ENCODE measurements at places on chromosomes 7 and 10. TPM values are rescaled to one million over a fixed set of nuclear protein-coding genes. Genes with fewer than 3 reads are reported as not detected.
A peak's percentile ranks its signal among the peaks of the same experiment; 100 is the strongest.

Gene ZNF117
- total RNA-seq, result 8.2 TPM

Gene LHPP
- total RNA-seq, result 5.9 TPM

Gene LBX1
- total RNA-seq, result not detected

Gene STOX1
- 2.4 TPM for total RNA-seq

Gene VIM
- total RNA-seq, result 1,489 TPM

Gene MPP7
- total RNA-seq, result 1.5 TPM

Gene CYP3A4
- total RNA-seq, result not detected

DNA sequence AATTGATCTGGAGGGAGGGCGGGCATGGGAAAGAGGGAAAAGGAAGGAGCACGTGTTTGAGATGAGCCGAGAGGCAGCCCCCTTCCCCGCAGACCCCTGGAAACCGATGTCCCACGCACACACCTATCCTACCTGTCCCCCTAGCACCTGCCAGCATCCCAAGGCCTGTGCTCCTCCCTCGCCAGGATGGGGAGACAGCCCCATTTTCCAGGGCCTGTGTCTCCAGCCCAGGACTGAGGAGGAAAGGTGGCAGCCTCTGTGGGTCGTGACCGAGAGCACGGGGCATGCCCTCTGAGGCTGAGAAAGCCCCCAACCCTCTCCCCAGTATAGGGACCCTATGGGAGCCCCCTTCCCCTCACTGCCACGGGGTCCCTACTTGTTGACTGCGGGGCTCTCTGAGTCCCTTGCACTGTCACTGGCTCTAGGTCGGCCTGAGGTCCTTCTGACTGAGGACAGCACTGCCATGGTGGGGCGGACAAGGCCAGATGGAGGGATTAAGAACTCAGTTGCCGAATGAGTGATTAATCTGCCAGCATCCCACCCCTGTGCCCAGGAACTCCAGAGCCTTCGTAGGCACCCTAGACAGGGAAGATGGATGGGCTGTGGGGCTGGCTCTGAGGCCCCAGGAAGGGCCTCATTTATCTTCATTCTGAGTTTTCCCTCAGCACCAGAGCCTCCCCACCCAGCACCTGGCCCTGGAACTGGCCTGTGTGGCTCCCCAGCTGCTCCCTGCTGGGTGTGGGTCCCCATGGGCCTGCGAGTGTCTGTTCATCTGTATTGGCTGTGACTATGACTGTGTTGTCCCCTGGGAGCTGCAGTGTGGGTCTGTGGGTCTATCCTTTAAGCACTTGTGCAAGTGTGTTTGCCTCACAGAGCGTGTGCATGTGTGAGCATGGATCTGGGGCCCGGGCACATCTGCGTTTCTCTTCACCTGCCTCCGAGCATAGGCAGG is 26.0 kb downstream of the CRHR2 start:
- no peak for DNase-seq

- DNase-seq, result peak; percentile 62
Measured at GRCh38 chr10:119734396-119735332, 8.8 kb downstream of the INPP5F start.

DNA sequence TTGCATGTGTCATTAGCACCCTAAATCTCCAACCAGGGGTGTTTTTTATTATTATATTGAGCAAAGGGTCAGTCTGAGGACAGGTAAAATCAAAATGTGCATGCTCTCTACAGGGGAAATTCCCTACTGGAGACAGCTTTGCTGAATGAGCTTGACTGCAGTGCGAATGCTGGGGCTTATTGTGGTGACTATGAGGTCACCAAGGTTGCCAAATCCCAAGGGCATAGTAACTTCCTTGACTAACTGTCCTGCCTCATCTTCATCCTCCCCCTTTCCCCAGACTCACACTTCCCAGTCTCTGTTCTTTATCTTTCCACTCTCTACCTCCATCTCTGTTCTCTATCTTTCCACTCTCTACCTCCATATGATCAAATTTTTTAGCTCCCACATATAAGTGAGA is 22.9 kb upstream of the AOC1 start:
- DNase-seq, result no peak

DNA sequence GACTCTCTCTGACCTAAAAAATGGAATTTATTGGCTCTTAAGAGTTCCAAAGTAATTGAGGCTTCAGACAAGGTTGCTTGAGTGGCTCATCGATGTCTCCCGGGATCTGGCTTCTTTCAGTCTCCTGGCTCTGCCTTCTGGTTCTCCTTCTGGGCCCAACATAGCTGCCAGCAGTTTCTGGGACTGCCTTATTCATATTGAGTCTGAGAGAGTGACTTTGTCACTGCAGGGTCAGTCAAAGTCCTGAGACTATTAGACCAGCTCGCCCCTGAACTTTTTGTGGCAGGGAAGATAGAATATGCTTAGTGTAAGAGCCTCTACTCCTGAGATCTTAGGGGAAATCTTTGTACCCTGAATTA is 94.0 kb downstream of the MMRN2 start:
- no peak for DNase-seq

- no peak for DNase-seq
Measured at GRCh38 chr7:27971171-27971812, 209.3 kb downstream of the JAZF1 start.

- DNase-seq, result no peak
Measured at GRCh38 chr10:67288688-67289410, 363.0 kb downstream of the LRRTM3 start.

DNA sequence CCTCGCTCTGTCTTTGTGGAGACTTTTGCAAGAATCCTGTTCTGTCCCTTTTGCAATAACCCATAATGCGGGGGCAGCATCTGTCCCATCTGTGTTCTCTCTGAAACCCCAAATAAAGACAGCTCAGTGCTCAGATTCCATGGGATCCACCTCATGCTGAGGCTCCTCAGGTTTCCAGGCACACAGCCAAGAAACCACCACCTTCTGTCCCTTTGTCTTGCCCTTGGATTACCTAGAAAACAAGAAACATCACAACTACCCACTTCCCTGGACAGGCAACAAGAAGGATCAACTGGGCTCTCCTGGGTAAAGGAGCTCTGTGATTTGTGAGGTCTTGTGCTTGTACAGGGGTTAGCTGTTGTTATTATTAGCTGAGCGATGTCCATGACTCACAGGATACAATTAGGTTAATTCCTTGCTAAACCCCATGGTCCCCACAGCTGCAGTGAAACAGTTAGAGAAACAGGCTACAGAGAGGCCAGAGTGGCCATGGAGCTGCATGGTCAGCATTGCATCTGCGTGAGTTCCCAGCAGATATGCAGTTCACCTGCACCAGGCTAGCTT is 50.2 kb downstream of the CXCL12 start:
- no peak for DNase-seq

- no peak for DNase-seq
Measured at GRCh38 chr7:12239806-12240205, 28.7 kb downstream of the TMEM106B start.

- DNase-seq, result peak; percentile 98
Measured at GRCh38 chr7:100835903-100836811, 8.8 kb upstream of the EPHB4 start.

DNA sequence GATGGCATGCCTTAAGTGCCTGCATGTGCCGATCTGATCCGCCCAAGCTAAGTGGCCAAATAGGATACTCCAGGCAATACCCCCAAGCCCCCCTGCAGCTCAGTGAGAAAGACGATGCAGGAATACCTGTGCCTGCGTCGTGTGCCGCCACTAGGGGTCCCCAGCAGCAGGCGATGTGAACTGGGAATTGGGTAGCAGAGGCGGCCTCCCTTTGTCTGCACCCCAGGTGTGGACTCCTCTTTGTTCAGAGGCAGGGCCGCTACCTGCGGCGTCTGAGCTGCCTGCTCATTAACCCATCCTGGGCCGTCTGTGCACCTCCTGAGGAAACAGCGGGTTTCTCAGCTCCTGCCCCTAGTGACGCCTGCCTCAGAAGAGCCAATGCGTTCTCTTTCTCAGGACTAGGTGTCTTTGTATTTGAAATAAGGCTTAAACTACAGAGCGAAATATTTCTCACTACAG is 4.8 kb upstream of the CHN2 start:
- DNase-seq, result peak; percentile 89

- DNase-seq, result no peak
Measured at GRCh38 chr7:36775061-36775620, 50.8 kb upstream of the AOAH start.

- DNase-seq, result no peak
Measured at GRCh38 chr7:22855049-22855392, 32.4 kb upstream of the TOMM7 start.

DNA sequence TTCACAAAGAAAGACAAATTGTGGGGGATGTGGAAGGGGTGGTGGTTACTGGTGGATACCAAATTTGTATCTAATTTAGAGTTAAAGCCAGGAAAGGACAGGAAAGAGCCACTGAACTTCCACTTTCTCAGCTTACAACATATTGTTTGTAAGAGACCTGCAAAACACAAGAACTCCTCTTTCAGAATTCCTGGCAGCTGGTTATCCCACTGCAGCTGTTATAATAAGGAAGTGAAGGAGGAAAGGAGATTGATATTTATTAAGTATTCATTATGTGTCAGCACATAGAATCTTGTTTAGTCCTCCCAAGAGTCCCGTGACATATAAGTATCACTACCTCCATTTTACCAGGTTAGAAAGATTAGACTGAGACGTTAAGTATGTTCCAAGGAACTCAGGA is 481.7 kb downstream of the PHTF2 start:
- no peak for DNase-seq

GRCh38 chr7:13778967-13779366 is 210.5 kb downstream of the ETV1 start:
- peak; percentile 48 for DNase-seq

DNA sequence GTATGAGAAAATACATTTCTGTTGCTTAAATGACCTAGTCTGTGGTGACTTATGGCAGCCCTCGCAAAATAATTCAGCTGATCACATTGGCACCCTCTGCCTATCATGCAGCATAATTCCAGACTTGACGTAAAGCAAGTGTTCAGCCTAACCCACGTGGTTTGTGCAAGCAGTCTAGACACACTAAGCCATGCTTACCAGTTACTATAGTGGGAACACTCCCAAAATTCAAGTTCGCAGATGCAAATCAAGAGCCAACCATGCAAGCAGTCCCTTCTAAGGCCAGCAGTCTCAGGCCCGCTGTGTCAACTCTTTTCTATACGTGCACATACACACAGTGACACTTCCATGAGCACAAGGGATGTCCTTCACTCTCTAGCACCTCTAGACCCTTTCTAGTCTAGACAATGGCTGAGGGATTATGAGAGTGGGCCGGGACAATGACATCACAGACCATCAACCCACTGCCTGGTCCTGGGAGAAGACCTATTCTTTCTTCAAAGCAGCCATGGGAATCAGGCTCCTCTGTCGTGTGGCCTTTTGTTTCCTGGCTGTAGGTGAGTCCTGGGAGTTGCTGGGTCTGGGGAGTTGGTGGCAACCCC is 29.0 kb upstream of the PRSS1 start:
- no peak for DNase-seq

GRCh38 chr7:10706875-10707493 is 266.7 kb upstream of the PHF14 start:
- no peak for DNase-seq

DNA sequence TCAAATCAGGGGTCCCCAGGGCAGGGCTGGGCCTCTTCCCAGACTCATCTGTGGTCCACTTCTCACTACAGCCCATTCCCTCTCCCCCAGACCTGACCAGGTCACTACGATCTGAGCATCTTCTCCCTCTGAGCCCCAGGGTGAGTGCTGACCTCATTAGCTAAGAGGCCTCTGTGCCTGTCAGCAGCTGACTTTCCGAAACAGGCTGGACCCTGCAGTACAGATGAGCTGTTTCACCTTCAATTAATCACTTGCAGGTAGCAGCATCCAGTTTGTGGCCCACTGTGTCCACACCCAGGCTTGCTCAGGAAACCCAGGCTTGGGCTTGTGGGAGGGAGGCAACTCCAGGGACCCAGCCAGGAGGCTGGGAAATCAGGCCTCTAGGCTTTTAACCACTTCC is 24.3 kb downstream of the SRRM3 start:
- no peak for DNase-seq

DNA sequence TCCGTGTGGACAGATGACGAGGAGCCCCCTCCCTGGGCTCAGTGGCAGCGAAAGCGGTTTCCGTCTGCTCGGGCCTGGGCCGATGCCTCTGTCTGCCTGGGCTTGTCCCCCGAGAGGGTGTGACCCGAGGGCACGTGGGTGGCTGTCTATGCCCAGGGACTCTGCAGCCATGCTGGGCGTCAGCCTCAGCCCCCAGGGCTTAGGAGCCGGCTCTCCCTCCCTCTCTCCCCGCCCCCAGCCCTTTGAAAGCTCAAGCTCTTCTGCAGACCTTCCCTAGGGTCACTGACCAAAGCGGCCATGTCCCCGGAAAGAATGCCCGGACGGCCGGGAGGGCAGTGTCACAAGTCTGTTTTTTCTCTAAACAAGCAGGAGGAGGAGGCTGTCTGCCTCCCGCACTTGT is 7.1 kb downstream of the MICALL2 start:
- no peak for DNase-seq

DNA sequence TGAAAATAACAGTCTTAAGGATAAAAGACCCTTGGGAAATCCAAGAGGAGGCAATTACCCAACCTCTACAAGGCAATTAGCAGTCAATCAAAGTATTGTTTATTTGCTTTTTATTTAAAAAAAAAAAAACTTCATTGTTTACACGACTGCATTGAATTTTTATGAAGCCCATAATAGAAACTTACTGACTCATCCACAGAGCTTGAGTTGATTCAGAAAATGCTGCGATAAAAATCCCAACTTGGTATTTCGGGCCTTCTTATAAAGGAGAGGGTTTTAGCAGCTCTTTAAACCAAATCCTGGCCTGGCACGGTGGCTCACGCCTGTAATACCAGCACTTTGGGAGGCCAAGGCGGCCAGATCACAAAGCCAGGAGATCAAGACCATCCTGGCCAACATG is 69.2 kb upstream of the PALS2 start:
- no peak for DNase-seq

DNA sequence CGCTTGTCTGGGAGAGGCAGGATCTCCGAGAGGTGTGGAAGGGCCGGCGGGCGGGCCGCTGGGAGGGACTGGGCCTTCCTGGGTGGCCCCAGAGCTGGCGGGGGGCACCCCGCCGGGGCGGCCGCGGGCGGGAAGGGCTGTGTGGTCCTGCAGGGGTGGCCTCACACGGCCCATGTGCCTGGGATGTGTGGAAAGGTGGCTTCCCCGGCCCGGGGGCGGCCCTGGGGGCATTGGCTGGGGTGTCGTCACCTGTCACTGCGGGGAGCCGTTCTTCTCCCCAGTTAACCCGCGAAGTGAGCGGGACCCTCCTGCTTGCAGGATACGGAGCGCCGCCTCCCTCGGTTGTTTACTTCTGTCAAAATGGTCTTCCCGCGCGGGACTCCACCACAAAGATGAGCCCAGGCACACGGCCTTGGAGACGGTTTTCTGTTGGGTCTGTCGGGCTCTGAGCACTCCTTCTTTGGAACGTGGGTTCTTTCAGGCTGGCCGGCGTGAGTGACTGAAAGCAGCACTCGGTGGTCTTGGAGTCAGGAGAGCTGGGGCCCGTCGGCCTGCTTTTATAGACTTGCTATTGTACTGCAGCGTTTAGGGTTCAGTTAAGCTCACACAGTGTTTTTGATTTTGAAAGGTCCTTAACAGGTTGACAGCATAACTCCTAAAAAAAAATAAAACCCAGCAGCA is 700 bp downstream of the SMC3 start:
- DNase-seq, result peak; percentile 61

DNA sequence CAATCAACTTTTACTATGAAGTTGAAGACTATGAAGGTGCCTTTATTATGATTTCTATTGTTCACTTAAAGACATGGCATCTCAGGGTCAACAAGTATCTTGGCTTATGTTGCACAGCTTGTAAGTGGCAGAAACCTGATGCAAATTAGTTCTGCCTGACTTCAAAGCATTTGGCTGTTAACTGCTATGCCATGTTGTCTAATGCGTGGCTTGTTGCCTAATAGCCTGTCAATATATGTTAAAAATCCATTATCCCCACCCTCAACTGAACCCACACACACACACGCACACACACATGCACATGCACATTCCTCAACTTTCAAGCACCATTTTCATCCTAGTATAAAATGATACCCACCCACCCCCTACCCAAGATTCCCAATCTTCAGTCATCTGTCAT is 217.1 kb downstream of the NRG3 start:
- no peak for DNase-seq

Data from A673 (cell line).